ENCODE measurements at places on chromosomes 12 and 14. TPM values are rescaled to one million over a fixed set of nuclear protein-coding genes. Genes with fewer than 3 reads are reported as not detected.
A peak's percentile ranks its signal among the peaks of the same experiment; 100 is the strongest.

DNA sequence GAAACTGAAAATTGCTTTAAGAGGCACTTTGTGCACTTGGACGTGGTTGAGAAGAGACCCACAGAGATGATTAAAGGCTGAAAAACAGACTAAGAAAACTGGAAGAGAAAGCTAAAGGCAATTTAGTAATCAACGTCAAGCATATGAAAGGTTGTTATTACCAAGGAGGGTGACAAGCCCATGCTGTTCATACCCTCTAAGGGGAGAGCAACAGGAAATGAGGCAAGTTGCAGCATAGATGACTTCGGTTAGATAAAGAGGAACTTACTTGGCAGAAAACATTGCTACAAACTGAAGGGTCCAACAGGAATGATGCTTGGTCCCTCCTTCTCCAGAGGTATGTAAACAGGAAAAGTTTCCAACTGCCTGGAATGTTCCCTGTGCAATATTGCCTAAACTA lies 107.8 kb downstream of the DUSP6 start:
- peak overlapping the region; percentile 60 for H3K27ac ChIP-seq
- no peak for DNase-seq

DNA sequence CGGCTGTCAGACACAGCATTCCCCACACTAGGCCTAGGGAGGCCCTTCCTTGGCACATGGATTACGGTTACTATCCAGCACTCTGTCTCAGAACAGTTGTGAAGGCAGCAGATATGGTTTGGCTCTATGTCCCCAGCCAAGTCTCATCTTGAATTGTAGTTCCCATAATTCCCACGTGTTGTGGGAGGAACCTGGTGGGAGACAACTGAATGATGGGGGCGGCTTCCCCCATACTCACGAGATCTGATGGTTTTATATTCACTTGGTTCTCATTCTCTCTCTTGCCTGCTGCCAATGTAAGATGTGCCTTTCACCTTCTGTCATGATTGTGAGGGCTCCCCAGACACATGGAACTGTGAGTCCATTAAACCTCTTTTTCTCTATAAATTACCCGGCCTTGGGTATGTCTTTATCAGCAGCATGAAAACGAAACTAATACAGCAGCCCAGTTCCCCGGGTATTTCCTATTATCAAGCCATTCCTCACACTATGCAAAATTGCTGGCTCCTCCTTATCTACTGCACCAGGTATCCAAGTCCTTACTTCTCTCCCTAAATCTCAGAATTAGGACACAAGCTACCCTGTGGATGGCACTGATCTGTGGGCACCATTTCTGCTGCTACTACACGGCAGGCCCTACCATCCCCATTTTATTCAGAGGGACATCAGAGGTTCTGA lies 33.3 kb downstream of the NT5DC3 start:
- no peak overlapping the region for H3K27ac ChIP-seq
- H3K4me3 ChIP-seq: no peak overlapping the region
- H3K27me3 ChIP-seq: no peaks in the 10 kb centered on the region
- H3K4me1 ChIP-seq: peaks cover 54% of the 10 kb centered on the region

PELI2 gene
- 26.7 TPM for total RNA-seq

- H3K27me3 ChIP-seq: no peaks in the 10 kb centered on the region
- no peak for DNase-seq
- no peak overlapping the region for H3K4me3 ChIP-seq
- H3K4me1 ChIP-seq: no peaks in the 10 kb centered on the region
- H3K36me3 ChIP-seq: no peaks in the 10 kb centered on the region
Measured at GRCh38 chr14:37263656-37264236, 66.0 kb downstream of the MIPOL1 start.

DNA sequence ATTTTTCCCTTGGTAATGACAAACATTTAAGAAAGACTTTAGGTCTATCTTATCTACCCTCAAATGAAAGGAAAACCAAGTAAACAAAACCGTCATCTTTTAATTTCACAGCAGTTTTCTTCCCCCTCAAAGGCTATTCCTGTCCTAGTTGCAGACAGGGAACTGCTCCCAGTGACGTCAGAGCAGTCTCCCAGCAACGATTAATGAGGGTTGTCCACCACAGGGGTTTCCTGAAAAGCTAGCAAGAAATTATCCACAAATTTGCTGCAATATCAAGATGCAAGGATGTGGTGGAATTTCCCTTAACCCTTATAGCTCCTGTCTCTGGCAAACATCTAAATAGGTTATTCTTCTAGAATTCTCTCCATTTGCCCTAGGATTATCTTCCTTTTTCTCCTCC lies 89.1 kb upstream of the STAC3 start:
- H3K27ac ChIP-seq: no peak overlapping the region
- H3K36me3 ChIP-seq: peaks cover 8% of the 10 kb centered on the region
- H3K4me1 ChIP-seq: peaks cover 3% of the 10 kb centered on the region

- no peaks in the 10 kb centered on the region for H3K4me1 ChIP-seq
- no peaks in the 10 kb centered on the region for H3K36me3 ChIP-seq
- DNase-seq: peak; percentile 33
- no peak overlapping the region for H3K4me3 ChIP-seq
- H3K27ac ChIP-seq: no peak overlapping the region
Measured at GRCh38 chr12:120818416-120818815, 85.7 kb downstream of the SPPL3 start.

DNA sequence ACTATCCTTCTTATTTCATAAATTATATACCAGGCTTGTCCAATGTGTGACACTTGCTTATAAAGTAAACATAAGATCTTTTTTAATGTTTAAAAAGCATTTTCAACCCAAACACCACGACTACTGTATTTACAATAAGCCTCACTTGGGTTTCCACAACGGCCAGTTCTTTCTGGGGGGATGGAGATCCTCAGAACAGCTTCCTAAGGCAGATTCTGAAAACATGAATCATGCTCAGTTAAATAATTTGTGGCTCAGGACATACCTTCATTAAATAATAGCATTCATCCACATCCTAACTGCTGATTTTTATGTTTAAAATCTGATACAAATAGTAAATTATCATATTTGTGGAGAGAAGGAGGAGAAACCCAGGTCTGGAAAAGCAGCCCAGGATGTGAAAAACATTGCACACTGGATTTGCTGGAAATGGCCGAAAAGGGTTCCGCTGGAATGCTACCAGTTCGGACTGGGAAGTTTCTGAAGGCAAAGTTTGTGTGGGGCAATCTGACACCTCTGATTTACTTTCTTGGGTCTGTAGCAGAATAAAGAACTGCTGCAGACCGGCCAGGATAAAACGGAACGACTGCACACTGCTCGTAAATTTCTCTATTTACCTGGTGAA lies 597 bp downstream of the GLT8D2 start:
- peaks cover 17% of the 10 kb centered on the region for H3K27me3 ChIP-seq
- H3K4me1 ChIP-seq: peaks cover 40% of the 10 kb centered on the region
- DNase-seq: no peak
- peak overlapping the region; percentile 78 for H3K27ac ChIP-seq
- peak overlapping the region; percentile 48 for H3K4me3 ChIP-seq
- no peaks in the 10 kb centered on the region for H3K36me3 ChIP-seq

DNA sequence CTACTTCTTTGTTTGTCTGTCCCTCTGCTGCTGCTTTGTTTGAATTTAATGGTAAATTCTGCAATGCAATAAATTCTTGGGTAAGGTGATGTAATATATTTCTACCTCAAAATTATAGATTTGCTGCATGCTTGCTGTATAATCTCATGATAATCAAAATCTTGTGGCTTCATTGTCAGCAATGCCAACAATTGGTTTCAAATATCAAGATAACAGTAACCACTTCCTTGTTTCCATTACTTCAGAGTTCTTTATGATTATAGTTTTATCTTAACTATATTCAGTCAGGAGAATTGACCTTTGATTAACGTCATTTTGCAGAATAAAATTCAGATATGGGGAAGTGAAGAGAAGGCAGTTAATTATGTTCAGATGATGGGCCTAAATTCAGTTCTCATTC lies 30.2 kb upstream of the RNU6-8 start:
- no peak for DNase-seq
- no peak overlapping the region for H3K4me3 ChIP-seq
- no peak overlapping the region for H3K27ac ChIP-seq
- no peaks in the 10 kb centered on the region for H3K4me1 ChIP-seq
- H3K36me3 ChIP-seq: no peaks in the 10 kb centered on the region

DNA sequence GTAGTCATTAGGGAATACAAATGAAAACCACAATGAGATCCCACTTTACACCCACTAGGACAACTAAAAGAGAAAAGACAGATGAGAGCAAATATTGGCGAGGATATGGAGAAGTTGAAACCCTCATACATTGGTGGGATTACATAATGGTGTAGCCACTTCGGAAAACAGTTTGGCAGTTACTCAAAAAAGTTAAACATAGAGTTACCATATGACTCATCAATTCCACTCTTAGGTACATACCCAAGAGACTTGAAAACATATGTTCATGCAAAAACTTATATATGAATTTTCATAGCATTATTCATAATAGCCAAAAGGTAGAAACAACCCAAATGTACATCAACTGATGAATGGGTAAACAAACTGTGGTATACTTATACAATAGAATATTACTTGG lies 27.1 kb downstream of the ALDH1L2 start:
- H3K27ac ChIP-seq: no peak overlapping the region
- DNase-seq: no peak
- no peaks in the 10 kb centered on the region for H3K27me3 ChIP-seq

PLA2G1B gene
- not detected for total RNA-seq

MANSC4 gene
- not detected for total RNA-seq

GRCh38 chr12:22855456-22855855 lies 230.5 kb downstream of the ETNK1 start:
- H3K27me3 ChIP-seq: peaks cover 9% of the 10 kb centered on the region
- no peak overlapping the region for H3K4me3 ChIP-seq
- no peaks in the 10 kb centered on the region for H3K4me1 ChIP-seq
- no peaks in the 10 kb centered on the region for H3K36me3 ChIP-seq
- H3K27ac ChIP-seq: no peak overlapping the region

- no peak overlapping the region for H3K27ac ChIP-seq
- no peak for DNase-seq
- no peaks in the 10 kb centered on the region for H3K27me3 ChIP-seq
- no peaks in the 10 kb centered on the region for H3K36me3 ChIP-seq
- H3K4me3 ChIP-seq: no peak overlapping the region
- H3K4me1 ChIP-seq: peaks cover 5% of the 10 kb centered on the region
Measured at GRCh38 chr14:61382842-61383241, 61.5 kb downstream of the PRKCH start.

KANSL2 gene
- total RNA-seq: 66.0 TPM

- peak overlapping the region; percentile 83 for H3K4me3 ChIP-seq
- peaks cover 14% of the 10 kb centered on the region for H3K27me3 ChIP-seq
- peak overlapping the region; percentile 91 for H3K27ac ChIP-seq
Measured at GRCh38 chr14:21025371-21026273, 761 bp upstream of the NDRG2 start.

DNA sequence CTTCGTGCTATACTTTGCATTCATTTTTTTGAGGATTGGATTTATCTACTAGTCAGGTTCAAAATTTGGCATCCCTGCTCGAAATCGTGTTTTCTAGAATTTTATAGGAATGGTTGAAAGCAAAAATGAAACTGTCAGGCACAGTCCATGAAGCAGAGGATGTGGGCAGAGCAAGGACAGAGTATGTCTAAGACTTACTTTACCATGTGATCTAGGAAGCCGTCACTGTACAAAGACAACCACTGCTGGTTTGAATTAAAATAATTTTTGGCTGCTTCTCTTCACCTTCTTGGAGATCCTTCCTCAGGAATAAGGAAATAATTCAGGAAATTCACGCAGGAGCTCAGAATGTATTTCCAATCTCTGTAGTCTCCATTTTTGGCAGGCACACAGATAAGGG lies 31.6 kb upstream of the SGPP1 start:
- no peaks in the 10 kb centered on the region for H3K27me3 ChIP-seq
- H3K4me1 ChIP-seq: no peaks in the 10 kb centered on the region
- no peak for DNase-seq
- H3K27ac ChIP-seq: no peak overlapping the region

CATSPERB gene
- total RNA-seq: 5.2 TPM

ADAM21 gene
- not detected for total RNA-seq

KRT2 gene
- not detected for total RNA-seq

- no peak overlapping the region for H3K27ac ChIP-seq
- peaks cover 31% of the 10 kb centered on the region for H3K27me3 ChIP-seq
- H3K4me1 ChIP-seq: no peaks in the 10 kb centered on the region
Measured at GRCh38 chr12:128259556-128260070, 7.4 kb upstream of the TMEM132C start.

RTL1 gene
- total RNA-seq: not detected

DNA sequence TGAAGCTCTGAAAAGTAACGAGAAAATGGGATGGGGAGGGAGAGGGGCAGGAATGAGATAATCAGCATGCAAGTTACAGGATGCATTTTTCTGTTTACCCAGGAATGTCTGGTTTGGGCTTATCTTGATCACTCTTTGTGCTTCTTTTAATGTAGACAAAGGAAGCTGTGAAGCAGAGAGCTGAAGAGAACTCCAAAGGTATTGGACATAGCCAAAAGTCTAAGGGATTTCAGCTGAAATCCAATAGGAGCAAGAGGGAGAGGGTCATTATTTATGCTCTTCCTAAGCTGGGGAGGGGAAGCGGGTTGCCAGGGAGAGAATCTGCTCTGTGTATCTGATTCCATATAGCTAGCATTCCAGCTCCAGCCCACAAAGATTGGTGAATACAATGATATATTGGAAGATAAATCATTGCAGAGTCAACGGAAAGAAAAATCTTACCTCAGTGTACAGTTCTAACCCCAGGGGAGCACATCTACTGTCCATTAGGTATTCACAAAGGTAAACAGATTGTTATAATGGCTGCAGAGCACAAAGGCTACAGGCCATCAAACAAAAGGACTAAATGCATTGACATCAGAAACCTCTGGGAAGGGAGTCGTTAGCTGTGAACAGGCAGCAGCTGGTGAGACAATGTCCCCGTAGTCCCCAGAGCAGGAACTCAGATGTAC lies 61.0 kb upstream of the PELI2 start:
- no peaks in the 10 kb centered on the region for H3K36me3 ChIP-seq
- no peak overlapping the region for H3K4me3 ChIP-seq
- no peaks in the 10 kb centered on the region for H3K4me1 ChIP-seq
- no peak overlapping the region for H3K27ac ChIP-seq
- H3K27me3 ChIP-seq: no peaks in the 10 kb centered on the region
- DNase-seq: no peak

DNA sequence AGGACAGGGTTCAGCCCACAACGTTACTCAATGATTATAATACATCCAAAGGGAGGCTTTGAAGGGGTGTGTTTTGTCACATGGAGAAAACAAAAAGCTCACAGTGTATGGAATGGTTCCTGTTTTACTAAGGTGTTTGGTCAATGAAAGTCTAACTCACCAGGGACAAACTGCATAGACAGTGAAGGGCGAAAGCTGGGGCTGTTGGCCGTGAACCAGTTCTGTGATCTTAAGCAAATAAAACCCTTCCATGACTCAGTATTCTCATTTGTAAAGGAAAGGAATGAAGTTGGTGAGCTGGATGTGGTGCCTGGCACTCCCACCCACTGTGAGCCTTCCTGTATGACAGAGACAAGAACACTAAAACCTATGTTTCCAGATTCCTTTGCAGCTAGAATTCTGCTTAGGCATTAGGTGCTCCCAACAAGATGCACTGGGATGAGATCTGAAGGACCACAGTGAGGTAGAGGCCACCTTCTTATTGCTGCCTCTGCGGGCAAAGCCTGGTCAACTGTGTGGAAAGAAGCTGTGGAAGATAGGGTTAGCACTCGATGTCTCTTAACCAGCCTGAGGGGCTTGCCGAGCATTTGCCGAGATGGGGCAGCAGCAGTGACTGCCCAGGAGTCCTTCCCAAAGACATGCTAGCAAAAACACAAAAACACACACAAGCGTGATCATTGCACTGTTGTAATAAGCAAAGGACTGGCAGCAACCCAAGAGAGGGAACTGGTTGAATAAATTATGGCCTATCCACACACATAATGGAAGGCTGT lies 48.5 kb downstream of the VCPKMT start:
- DNase-seq: peak; percentile 76
- H3K4me1 ChIP-seq: peaks cover under 1% of the 10 kb centered on the region
- no peaks in the 10 kb centered on the region for H3K27me3 ChIP-seq
- H3K27ac ChIP-seq: peak overlapping the region; percentile 3

SLCO1C1 gene
- total RNA-seq: not detected

NRXN3 gene
- total RNA-seq: 41.1 TPM

Data from stomach (tissue), 19 donors.